ENCODE measurements at places on chromosomes 5 and 9. TPM values are rescaled to one million over a fixed set of nuclear protein-coding genes. Genes with fewer than 3 reads are reported as not detected.

Gene PCDHB3
- 1.2 TPM for total RNA-seq

Gene NLN
- 8.6 TPM for total RNA-seq

- no peak overlapping the region for H3K4me3 ChIP-seq
- H3K27me3 ChIP-seq = no peaks in the 10 kb centered on the region
- H3K4me1 ChIP-seq = no peaks in the 10 kb centered on the region
- no peak overlapping the region for H3K27ac ChIP-seq
- no peaks in the 10 kb centered on the region for H3K36me3 ChIP-seq
These were observed 6.1 kb upstream of the TOPORS start for GRCh38 chr9:32558408-32558934.

- H3K36me3 ChIP-seq = no peaks in the 10 kb centered on the region
- no peaks in the 10 kb centered on the region for H3K4me1 ChIP-seq
- H3K27ac ChIP-seq = no peak overlapping the region
These were observed 37.7 kb downstream of the SAR1B start for GRCh38 chr5:134594797-134595457.

Data from uterus (tissue), 4 donors.